ENCODE measurements at places on chromosomes 2 and 18.

DNA sequence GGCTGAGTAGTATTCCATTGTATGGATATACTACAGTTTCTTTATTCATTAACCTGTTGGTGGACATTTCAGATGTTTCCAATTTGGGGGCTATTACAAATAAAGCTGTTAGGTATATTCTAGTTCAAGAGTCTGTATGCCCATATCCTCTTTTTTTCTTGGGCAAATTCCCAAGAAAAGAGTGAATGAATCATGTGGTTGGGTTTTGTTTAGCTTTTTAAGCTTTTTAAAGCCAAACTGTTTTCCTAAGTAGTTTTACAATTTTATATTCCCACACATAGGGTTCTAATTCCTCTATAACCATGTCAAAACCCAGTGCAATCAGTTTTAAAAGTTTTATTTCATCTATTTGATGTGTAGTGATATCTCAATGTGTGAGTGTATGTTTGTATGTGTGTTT is 44.9 kb upstream of the BAZ2B start:
- no peak for DNase-seq

- no peak for DNase-seq
These were observed 52.4 kb downstream of the FAM168B start for GRCh38 chr2:131040661-131041401.

GRCh38 chr2:121468936-121469335 is 61.7 kb upstream of the RNU4ATAC start:
- no peak for DNase-seq

DNA sequence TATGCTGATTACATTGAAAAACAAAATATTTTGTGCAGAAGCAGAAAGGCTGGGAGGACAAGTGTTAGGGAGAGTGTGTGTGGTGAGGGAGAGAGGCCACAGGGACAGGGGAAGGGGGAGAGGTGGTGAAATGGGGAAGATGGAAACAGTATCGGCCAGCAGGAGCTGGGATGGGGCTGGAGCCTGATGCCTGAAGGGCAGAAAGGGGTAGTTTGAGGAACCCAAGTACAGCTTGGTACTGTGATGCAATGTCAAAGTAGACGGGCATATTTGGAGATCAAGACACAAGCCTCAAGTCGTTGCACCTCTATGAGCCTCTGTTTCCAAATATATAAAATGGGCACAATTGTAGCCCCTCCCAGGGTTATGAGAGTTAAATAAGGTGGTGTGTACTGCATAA is 152.1 kb downstream of the LPIN1 start:
- no peak for DNase-seq

- no peak for DNase-seq
These were observed 123.4 kb upstream of the COL3A1 start for GRCh38 chr2:188850786-188851185.

GRCh38 chr2:7037340-7038333 is 120.4 kb downstream of the RNF144A start:
- DNase-seq = peak; percentile 83

DNA sequence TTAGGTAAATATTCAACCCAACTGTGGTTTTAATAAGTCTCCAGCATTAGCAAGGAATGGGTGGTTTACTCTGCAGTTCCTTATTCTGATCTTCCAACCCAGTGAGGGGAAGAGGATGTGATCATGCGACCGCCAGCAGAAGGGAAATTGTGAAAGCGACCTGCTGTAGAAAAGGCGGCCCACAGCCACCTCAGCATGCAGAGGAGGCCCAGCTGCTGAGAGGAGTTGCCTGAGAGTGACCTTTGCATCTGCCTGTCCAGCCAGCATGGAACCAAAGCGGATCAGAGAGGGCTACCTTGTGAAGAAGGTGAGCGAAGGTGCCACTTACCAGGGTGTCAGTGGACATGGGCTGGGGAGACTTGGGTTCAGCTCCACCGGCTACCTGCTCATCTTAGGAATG is at the start of gene PLEK:
Gene PLEK, plus strand, starts transcription at position 196 of the 400 bp plus-strand sequence. Its CDS starts 70 bp downstream, at position 266.
- peak; percentile 85 for DNase-seq

GRCh38 chr2:176653479-176654443 is 384.5 kb downstream of the MTX2 start:
- DNase-seq = no peak

DNA sequence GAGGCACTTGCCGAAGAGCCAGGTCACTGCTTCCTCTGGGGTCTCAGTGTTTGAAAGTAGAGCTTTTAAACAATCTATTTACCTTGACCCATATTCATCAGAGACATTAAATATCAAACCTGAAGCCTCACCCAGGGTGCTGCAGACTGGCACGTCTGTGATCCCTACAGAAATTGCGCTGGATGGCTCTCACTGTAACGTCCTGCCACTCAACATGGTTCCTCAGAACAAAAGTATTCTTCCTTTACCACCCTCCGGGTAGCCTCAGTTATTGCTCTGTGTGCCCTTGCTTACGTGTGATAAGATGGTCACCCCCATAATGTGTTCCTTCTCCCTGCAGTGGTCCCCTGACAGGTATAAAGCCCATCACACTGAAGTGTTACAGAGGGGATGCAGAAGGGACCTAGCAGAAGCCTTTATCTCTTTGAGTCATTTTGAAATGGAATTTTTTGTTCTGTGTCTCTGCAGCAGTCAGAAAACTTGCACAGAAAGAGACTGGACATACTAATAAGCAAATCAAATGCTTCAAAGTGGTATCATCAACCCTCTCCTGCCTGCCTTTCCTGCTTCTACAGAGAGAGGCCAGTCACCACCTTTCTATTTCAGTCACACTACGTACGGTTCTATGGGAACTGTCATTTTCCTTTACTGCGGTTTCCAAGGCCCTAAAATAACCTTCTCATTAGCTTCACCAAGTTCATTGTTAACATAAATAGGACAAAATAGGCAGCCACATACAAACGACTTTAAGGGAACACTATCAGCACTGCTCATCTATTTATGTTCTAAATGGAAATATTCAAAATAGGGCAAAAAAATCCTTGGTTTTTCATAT is 86.8 kb downstream of the METTL8 start:
- no peak for DNase-seq

- no peak for DNase-seq
These were observed 17.9 kb downstream of the CDH2 start for GRCh38 chr18:28159055-28159454.

DNA sequence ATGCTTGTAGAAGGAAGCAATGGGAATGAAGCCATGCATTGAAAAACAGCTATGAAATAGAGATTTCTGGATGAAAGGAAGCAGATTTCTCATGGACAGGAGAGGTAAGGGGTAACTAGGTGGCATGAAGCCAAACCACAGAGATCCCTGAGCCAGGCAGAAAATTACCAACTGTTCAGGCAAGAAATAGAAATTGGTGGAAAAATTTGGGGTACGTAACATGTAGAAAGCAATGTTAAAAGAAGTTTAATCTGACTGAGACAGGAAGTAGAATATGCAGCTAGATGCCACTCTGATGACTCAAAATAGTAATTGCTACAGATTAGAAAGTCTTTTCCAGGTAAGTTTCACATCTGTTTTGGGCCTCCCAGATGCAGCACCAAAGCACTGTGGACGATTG is 928.5 kb upstream of the CELF4 start:
- no peak for DNase-seq

All from posterior cingulate gyrus (tissue), 11 donors.